Stimulated activated CD4-positive, alpha-beta T cell treated with anti-CD3 and anti-CD28 coated beads, Interleukin-1b, Interleukin-23, amount 100 ng/mL, for 24 hours (primary cell): ENCODE measurements at places on chromosomes 3 and 15.

- no peak for DNase-seq
Observed at GRCh38 chr3:189637750-189638149, 6.6 kb downstream of the TP63 start.

DNA sequence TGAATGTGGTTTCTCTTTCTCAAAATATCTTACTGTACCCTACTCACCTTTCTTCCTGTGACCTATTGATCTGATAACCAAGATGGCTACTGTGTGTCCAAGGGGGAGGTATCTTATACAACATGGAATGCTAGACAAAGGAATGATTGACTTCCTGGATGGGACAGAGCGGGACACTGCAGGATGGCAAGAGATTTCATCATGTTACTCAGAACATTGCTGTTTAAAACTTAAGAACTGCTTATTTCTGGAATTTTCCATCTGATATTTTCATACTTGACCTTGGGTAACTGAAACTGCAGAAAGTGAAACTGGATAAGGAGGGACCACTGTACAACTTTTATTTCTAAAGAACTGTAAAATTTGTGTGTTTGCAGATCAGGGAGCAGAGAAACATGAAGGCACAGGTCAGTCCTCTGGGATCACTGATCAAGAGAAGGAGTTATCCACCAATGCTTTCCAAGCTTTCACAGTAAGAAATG lies 18.5 kb downstream of the CNOT10 start:
- no peak for DNase-seq

- no peak for DNase-seq
Observed at GRCh38 chr3:144105542-144105941, 133.9 kb downstream of the DIPK2A start.

DNA sequence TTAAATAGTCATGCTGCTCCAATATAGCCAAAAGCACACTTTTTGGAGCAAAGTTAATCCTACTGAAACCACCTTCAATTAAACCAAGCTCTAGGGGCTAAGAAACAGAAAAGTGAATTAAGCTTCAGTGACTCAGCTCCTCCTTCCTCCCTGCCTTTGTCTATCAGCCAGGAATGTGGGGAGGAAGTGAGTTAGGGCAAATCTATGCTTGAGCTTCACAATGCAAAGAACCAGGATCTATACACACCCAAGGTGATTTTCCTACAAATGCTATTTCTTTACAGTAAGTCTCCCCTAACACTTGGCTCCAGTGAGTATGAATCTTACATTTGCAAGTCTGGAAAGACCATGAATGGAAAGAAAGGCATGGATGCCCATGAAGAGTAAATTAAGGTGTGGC lies 212.1 kb downstream of the P3H2 start:
- DNase-seq, result no peak

GRCh38 chr15:90638201-90638691 lies 78.9 kb upstream of the BLM start:
- DNase-seq, result no peak

- DNase-seq, result no peak
Observed at GRCh38 chr15:84761607-84762131, 13.3 kb downstream of the ZNF592 start.

GRCh38 chr3:54083921-54084320 lies 38.4 kb upstream of the CACNA2D3 start:
- no peak for DNase-seq

- DNase-seq, result no peak
Observed at GRCh38 chr3:5448246-5448645, 260.7 kb downstream of the EDEM1 start.
